HepG2 (cell line): ENCODE measurements at places on chromosomes 5 and 9. TPM values are rescaled to one million over a fixed set of nuclear protein-coding genes. Genes with fewer than 3 reads are reported as not detected.

DNA sequence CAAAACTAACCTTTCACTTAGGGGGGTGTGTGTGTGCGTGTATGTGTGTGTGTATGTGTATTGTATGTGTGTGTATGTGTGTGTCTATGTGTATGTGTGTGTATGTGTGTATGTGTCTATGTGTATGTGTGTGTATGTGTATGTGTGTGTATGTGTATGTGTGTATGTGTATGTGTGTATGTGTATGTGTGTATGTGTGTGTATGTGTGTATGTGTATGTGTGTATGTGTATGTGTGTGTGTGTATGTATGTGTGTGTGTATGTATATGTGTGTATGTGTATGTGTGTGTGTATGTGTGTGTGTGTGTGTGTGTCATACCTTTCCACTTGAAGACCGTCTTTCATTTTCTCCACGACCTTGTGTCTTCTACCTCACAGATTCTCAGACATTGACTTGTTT, 20.8 kb upstream of the FLT4 start:
- DNase-seq, result no peak

DNA sequence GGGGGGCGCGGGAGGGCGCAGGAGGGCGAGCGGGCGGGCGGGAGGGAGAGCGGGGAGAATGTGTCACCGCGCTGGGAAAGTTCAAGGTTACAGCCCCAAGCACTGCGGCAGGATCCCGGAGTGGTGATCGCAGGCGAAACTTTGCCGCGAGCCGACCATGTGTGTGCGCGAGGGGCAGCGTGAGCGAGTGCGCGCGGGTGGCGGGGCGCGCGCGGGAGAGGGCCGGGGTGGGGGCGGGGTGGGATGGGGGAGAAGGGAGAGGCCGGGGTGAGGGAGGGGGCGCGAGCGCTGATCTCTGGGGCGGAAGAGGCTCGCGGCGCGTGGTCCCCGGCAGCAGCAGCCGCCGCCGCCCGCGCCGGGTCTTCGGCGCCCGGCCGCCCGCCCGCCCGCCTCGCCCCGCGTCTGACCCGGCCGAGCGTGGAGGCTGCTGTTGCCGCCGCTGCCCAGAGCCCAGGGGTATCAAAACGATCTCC, at the start of gene NFIB:
NFIB (minus strand) TSS at position 191 of the 473 bp plus-strand sequence. CDS start 630 bp downstream, outside the sequence.
- peak; percentile 60 for DNase-seq

- no peak for DNase-seq
Measured at GRCh38 chr9:95316274-95316673, 1.2 kb downstream of the FANCC start.

- peak; percentile 13 for DNase-seq
Measured at GRCh38 chr9:134738869-134739659, 97.5 kb downstream of the COL5A1 start.

The MARCHF11 gene
- not detected in 2 replicates for total RNA-seq

- DNase-seq, result no peak
Measured at GRCh38 chr5:43255704-43256103, 57.5 kb downstream of the HMGCS1 start.

GRCh38 chr9:14488421-14489190, 174.7 kb upstream of the NFIB start:
- DNase-seq, result no peak
